Fibroblast of gingiva (primary cell): ENCODE measurements at places on chromosomes 13 and 19.

DNA sequence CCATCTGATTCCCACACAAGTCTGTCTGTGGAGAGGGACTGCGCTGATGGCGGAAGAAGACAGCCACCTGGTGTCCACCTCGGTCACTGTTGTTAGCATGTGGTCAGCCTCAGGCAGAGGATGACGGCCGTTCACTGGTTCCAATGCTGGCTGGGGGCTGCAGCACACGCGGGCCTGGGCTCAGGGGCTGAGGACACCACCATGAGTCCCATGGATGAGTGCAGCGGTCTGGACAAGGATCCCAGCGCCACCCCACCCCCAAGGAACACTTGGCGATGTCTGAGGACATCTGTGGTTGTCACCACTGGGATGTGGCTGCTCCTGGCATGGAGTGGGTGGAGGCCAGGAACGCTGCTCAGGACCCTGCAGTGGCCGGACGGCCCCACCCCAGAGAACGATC is 10.9 kb downstream of the DPP9 start:
- no peak for DNase-seq

GRCh38 chr19:47305309-47305751 is 4.3 kb upstream of the C5AR1 start:
- DNase-seq, result peak; percentile 99

GRCh38 chr13:24267274-24267673 is 42.1 kb upstream of the C1QTNF9 start:
- peak; percentile 56 for DNase-seq

DNA sequence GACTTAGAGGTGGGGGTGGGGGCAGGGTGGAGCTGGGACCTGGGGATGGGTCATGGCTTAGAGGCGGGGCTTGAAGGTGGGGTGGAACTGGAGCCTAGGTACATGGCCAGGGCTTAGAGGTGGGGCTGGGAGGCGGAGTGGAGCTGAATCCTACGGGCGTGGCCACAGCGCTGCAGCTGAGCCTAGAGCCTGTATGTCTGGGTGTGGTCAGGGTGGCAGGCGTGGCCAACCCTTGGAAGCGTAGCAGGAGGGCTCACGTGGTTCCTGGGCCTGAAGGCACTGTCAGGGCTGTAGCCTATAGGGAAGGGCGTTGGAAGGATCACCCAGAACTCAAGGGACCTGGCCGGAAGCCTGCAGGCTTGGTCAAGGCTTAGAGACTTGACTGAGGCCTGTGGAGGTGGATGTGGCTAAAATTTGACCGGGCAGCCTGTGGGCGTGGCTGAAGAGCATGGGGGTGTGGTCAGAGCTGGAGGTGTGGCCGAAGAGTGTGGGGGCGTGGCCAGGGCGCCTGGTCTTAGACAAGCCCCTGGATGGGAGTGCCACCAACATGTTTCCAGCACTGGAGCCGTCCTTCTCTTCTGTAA is 24.3 kb downstream of the COLGALT1 start:
- peak; percentile 38 for DNase-seq

GRCh38 chr13:105518086-105518485 is 1017.4 kb downstream of the EFNB2 start:
- no peak for DNase-seq

DNA sequence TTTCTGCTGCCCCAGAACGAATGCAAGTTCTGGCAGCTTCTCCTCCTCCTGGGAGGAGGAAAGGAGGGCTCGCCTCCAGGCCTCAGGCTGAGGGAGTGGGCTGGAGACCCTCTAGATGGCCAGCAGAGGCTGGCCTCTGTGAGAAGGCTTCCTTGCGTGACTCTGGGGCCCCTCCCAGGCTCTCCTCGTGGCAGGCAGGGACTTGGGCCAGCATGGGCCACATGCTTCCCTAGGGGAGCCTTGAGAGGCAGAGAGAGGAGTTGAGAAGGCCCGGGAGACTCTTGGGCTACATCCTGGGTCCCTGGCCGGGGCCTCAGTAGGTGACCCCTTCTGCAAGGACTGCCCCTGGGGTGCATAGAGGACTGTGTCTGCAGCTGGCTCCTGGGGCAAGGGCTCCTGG is 25.9 kb downstream of the LYL1 start:
- DNase-seq, result no peak

DNA sequence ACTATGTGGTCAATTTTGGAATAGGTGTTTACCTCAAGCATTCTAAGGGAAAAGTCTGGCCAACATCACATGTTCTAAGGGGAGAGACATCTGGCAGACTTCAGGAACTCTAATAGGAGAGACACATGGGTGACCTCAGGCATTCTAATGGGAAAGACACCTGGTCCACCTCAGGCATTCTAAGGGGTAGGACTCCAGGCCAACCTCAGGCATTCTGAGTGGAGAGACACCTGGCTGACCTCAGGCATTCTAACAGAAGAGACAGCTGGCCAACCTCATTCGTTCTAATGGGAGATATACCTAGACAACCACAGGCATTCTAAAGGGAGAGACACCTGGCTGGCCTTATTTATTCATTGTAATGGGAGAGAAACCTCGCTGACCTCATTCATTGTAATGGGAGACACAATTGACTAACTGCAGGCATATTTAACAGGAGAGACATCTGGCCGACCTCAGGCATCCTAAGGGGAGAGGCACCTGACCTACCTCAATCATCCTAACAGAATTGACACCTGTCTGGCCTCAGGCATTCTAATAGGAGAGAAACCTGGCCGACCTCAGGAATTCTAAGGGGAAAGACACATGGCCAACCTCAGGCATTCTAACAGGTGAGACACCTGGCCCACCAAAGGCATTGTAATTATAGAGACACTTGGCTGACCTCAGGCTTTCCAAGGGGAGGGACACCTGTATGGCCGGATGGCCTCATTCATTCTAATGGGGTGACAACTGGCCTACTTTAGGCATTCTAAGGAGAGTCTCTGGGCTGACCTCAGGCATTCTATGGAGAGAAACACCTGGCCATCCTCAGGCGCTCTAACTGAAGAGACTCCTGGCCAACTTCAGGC is 1346.8 kb downstream of the UQCRFS1 start:
- DNase-seq, result no peak

DNA sequence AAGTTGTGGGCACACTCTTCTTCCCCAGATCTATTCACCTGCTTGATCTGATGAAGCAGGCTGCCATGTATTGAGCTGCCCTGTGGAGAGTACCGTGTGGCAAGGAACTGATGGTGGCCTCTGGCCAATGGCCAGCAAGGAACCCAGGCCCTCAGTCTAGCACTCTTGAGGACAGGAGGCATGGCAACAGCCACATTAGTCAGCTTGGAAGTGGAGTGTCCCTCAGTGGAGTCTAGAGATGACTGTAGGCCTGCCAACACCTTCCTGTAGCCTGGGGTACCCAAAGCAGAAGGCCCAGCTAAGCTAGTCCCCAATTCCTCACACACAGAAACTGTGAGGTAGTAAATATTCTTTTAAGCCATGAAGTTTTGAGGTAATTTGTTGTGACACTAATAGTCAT is 412.5 kb downstream of the DACH1 start:
- DNase-seq, result no peak

- DNase-seq, result no peak
Observed at GRCh38 chr19:23956051-23956450, 41.4 kb downstream of the ZNF726 start.

GRCh38 chr19:35404879-35405622 is 34.2 kb downstream of the GPR42 start:
- peak; percentile 35 for DNase-seq

GRCh38 chr13:45073809-45074208 is 46.5 kb upstream of the GTF2F2 start:
- DNase-seq, result no peak

DNA sequence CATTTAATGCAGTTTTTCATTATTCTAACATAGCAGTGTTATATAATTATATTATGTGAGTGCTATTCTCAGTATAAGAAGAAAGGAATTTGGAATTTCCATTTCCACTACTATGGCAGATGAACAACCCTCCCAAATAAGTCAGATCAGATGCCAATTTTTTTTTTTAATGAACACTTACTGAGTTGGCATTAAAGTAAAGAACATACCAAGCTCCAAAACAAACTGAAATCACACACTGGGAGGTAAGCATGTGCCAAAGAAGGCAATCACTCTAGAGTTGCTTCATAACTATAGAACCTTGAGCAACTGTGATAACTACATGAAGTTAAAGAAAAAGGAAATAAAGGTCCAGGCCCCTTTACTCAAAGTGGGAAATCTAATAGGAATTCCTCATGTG is 90.3 kb downstream of the RNF17 start:
- DNase-seq, result peak; percentile 59

DNA sequence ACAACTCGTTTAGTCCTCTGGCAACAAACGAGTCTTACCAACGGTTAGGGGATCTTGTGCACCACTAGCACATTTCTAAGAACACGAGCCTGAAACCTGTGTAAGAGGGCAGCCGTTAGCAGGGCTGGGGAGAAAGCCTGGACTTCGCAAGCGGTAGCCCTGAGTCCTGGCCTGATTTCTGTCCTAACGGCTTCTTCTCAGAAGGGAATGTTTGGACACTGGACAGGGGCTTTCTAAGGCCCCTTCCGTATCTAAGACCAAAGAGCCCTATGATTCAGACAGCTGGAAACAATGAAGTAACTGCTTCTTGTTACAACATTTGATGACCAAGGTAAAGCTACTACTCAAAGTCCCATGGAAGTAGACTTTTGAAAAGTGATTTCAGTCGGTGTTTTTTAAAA is 2.2 kb downstream of the ANKRD10 start:
- peak; percentile 73 for DNase-seq

- no peak for DNase-seq
Observed at GRCh38 chr13:45464141-45464686, 525 bp upstream of the COG3 start.

GRCh38 chr19:29170554-29170953 is 42.4 kb downstream of the UQCRFS1 start:
- DNase-seq, result no peak

GRCh38 chr19:39223703-39224279 is 19.7 kb upstream of the SYCN start:
- no peak for DNase-seq

DNA sequence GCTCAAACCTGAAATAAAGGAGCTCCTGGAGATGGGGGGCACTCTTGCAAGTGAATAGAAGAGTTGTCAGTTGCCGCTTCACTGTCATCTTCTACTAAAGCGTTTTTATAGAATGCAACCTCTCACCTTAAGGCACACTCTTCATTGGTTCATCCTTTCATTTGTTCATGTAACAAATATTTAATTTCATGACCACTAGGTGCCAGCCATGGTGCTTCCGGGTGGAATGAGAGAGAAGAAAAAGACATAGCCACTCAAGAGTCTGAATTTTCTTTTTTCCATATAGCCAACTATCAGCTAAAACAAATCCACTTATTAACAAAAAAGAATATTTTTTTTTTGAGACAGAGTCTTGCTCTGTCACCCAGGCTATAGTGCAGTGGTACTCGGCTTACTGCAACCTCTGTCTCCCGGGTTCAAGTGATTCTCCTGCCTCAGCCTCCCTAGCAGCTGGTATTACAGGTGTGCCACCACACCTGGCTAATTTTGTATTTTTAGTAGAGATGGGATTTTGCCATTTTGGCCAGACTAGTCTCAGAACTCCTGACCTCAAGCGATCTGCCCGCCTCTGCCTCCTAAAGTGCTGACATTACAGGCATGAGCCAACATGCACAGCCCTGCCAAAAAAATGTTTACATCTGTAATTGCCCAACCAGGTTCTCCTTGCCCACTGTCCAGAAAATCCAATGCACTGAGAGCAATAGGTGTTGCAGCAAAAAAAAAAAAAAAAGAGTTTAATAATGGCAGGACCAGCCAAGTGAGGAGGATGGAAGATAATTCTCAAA is 22.1 kb upstream of the SACS start:
- DNase-seq, result peak; percentile 56

DNA sequence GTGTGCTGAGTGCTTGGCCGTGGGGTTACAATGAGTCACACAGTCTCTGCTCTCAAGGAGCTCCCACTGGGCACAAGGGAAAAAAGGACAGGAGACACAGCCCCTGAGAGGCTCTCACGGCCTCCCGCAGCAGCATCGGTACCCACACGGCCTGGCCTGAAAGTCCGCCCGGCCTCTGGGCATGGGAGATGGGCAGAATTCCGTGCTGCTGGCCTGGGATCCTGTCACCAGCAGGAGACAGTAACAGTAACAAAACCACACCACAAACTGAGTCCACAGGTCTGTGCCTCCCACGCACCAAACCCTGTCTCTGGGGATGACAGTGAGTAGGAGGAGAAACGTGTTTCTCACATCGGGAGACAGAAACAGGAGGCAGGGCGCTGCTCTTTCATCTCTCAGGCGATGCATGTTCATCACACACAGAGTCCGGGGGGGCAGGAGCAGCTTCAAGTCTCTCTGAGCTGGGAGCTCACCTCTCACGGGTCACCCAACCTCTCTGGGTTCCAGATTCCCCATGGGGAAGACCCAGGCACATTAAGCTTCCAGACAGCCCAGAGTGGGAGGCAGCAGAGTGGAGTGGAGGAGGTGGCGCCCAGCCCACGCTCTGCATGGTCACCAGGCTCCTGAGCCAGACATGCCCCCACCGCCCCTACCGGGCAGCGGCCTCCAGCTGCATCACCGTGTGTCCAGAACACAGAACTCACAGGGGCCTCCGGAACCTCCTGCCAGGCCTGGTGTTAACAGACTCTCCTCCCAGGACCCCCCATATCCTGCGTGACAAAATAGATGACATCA is 124.7 kb upstream of the VSTM2B start:
- DNase-seq, result no peak

DNA sequence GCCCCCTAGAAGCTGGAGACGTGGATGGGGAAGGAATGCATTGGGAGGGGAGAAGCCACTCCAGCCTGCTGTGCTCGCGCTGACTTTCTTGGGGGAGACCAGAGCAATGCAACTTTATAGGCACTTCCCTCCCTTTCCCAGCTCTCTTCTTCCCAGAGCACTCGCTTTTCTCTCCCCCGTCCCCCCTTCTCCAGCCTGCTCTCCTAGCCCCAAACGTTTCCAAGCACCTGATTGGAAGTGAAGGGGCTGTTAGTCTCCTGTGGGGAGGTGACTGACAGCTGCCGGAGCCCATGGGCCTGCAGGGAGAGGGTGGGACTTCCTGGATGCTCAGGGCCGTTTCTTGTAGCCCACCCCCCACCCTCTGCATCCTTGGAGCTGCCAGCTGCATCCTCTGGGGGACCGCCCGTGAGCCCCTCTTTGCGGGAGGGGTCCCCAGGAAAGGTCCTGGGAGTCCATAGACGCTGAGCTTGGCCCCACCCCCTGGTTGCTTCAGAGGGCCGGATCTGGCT is 2.5 kb downstream of the HDGFL2 start:
- DNase-seq, result peak; percentile 37

- DNase-seq, result peak; percentile 43
Observed at GRCh38 chr13:51895906-51896888, 34.4 kb downstream of the CCDC70 start.

DNA sequence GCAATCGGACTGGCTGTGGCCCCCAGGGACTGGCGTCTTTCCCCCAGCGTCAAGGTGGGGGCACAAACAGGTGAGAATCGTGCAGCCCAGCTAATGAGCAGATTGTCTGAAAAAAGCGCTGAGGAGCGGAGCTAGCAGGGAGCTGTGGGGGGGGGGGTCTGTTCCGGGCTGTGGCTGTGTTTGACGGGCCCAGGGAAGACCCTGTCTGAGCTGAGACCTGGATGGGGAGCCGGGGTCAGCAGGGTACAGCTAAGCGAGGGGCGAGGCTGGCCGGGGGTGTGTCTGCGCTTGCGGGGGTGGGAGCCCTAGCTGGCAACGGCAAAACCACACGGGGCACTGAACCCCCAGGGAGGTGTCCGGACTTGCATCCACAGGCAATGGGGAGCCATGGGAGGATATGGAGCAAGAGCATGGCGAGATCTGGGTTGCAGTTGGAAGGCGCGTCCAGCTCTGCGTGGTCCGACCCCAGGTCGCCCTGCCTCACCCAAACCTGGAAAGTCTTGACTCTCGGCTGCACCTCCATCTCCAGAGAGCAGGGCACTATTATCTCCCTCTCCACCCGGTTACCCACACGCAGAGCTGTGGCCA is 4.6 kb downstream of the LINGO3 start:
- DNase-seq, result no peak

- DNase-seq, result no peak
Observed at GRCh38 chr13:113980489-113981064, 6.7 kb upstream of the C13orf46 start.
